ENCODE measurements at places on chromosomes 7 and 10.

DNA sequence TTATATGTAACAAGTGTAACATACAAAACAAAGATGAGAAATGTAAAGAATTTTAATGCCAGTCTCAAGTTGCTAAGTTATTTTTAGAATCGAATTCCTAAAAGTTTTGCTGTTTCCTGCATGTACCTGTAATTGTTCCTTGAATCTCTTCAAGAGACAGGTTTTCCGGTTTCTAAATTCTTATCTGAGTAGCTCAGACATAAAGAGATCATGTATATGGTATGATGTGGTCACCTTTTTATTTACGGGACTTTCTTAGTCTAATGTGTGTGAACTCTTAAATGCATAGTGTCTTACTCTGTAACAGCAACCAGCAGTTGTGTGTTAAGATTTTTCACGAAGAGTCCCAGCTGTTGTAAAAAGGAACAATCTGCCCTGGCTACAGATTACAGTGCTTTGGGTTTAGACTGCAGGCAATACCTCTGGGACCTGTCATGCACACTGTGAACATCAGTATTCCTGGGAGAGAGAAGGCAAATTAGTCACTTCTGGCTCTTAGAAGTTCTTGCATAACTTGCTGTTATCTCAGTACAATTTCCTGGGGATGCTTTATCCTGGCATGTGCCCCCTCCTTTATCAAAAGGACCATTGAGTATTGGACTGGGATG lies 263.4 kb downstream of the BICC1 start:
- no peak for DNase-seq

GRCh38 chr10:132690821-132691610 lies 94.9 kb downstream of the NKX6-2 start:
- DNase-seq = no peak

GRCh38 chr10:4820804-4821401 lies 5.1 kb upstream of the AKR1E2 start:
- no peak for DNase-seq

DNA sequence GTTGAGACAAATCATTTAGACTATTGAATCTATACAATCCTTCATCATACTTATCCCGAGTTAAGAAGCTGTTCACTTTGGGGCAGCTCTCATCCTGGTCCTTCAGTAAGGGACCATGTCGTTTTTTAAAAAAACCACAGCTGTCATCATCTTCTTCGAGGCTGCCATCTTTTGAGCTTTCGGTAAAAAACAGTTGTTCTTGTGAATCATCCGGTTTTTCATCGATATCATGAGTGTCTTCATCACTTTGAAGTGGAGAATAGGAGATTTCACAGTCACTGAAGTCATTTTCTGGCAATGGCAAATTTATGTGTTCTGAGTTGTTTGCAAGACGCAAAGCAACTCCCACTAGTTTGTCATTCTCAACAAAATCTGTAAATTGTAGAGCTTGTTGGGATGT lies 3.9 kb downstream of the DCLRE1A start:
- DNase-seq = no peak

GRCh38 chr10:105592468-105592867 lies 951.4 kb downstream of the SORCS3 start:
- no peak for DNase-seq

Data from stimulated activated naive CD8-positive, alpha-beta T cell treated with anti-CD3 and anti-CD28 coated beads, Interleukin-15, Interleukin-2, amounts not matched to agents 100 U/mL and 50 U/mL, for 24 hours (primary cell).